ENCODE measurements at places on chromosomes 3 and 15. TPM values are rescaled to one million over a fixed set of nuclear protein-coding genes. Genes with fewer than 3 reads are reported as not detected.

GRCh38 chr15:56934269-56934668 is 15.8 kb downstream of the TCF12 start:
- DNase-seq = no peak

DNA sequence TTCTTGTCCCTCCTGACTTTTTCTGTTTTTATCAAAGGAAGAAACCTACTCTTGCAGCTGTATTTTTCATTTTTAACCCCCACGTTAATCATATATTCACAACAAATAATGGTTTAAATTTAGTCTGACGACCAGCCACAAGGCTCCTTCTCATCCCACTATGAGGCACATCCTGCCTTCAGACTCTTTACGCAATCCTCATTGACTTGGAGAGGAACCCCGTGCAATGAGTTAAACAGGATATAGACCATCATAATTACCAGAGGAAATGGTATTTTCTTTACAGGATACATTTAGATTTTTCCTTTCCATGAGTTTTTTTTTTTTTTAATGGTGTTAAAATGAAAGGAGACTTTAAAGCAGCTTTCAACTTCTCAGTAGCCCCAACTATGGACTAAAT is 68.5 kb downstream of the WWTR1 start:
- no peak for DNase-seq

- no peak for DNase-seq
Measured at GRCh38 chr15:81254277-81254915, 57.7 kb downstream of the IL16 start.

The EOMES gene
- polyA plus RNA-seq = not detected

GRCh38 chr3:168083906-168084305 is 11.8 kb downstream of the GOLIM4 start:
- DNase-seq = no peak

The VIPR1 gene
- polyA plus RNA-seq = 6.2 TPM

DNA sequence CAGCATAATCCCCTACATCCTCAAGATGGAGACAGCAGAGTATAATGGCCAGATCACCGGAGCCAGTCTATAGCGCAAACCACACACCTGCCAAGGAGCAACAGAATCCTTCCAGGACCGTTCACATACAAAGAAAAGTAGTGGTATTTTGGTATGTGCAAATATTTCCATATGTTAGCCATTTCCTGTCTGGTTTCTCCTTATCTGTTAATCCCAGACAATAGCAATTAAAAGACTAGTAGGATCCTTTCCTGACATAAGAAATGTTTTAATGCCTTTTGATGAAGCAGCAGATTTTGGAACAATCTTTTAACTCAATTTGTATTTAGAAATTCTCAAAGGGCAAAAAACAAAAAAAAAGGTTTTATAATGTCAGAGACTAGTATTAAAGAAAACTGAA is 22.2 kb downstream of the MRPS25 start:
- DNase-seq = no peak

Data from brain (organoid and tissue), 16 donors.